ENCODE measurements at places on chromosomes 4 and X.

DNA sequence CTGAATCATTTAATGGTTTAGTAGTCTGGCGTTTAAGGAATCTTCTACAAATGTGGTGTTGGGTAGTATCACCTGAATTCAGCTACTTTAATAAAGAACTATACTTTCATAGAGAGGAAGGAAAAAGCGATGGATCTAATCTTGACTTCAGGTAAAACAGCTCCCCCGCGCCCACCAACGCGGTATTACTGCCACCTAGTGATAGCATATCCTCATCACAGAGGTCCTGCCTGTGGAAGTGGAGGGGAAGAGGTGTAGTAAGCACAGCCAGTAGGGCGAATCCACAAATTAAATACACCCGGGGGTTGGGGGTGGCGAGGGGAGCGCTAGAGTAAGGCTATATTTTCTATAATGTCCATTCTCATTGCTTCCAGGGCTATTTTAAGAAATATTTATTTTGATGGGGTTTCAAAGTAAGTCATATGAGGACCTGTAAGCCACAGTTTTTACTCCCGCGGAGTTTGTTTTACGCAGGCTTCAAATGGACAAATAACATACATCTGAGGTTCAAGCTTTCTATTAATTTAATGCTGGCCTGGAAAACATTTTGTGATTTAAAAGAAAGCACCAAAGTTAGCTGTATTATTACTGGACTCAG is 8.3 kb upstream of the DAPP1 start:
- peak; percentile 34 for DNase-seq

DNA sequence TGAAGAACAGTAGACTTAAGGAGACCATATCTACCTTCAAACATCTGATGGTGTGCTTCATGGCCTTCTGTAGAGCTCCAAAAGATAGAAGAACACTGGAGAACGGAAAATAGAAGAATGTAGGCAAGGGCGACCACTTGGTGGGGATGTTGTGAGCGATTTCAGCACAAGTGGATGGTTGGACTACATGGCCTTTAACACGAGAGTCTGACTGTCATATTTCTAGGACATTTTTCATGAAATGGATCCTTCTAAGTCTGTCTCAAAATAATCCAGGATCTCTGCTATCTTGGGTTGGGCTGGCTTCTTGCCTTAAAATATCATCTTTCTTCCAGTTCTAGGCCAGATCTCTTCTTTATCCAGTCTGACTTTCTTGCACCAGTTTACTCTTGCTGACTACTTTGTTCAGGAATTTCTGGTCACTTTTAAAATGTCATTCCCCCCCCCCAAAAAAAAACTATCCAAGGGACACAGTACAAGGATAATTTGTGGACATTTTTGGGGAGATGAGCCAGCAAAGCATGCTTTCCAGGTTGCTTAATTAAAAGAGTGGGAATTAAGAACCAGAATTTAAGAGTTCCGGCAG is 1.2 kb upstream of the MID1IP1 start:
- peak; percentile 62 for DNase-seq

GRCh38 chr4:24770032-24770584 is 25.3 kb upstream of the SOD3 start:
- DNase-seq: peak; percentile 97

GRCh38 chrX:8845060-8845459 is 43.9 kb upstream of the FAM9A start:
- DNase-seq: peak; percentile 29

DNA sequence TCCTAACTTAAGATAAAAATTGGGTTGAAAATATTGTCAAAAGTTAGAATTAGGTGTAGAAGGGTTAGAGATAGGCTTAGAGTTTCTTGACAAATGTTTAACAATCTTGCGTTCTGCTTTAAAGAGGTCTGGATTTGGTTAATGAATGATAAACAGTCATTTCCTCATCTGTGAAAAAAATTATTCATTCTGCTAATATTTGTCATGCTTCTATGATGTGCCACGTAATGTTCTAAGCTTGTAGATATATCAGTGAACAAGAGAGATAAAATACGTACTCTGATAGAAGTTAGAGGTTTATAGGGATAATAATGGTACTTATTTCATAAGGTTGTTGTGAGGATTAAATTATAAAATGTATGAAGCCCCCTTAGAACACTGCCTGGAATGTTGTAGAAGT is 443.0 kb upstream of the GALNT7 start:
- peak; percentile 55 for DNase-seq

All from fibroblast of skin of back (primary cell).